NCI-H460 (cell line): ENCODE measurements at places on chromosomes 3 and 15.

DNA sequence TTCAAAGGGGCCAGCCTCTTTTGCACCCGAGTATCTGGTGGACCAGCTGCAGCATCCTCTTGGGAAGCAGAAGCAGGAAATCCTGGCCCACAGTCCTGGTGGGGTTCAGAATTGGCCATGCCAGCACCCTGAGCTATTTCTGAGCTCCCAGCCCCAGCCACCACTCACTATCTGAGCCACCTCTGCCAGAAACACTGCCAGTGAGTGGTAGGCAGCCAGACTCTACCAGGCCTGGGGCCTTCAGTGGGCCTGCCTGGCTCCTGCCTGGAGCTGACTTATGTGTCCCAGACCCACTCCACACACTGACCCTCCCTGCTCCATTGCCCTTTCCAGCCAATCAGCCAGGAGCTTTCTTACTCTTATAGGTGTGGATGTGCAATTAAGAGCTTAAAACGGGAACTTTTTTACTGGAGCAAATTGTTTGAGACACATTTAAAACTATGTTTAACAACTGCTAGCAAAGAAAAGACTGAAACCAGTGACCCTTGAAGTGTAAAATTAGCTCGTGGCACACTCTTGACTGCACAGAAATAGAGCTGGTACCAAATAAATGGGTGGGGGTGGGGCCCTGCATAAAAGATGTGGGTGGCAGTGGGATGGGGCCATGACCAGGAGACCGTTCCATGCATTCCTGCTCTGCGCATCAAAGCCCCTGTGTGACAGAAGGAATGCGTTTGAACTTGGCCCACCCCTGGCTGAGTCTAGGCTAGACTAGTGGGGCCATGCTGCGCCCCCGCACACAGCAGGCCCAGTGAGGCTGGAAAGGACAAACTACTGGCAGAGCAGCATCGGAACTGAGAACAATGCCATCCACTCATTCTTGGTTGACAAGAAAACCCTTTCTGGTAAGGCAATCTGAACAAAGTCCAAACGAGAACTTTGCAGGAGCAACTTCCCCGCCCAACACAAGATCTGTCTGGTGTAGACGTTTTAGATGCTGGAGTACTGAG lies 48.0 kb downstream of the CTNNB1 start:
- no peak for DNase-seq

- DNase-seq: no peak
Observed at GRCh38 chr15:26561896-26562295, 211.0 kb downstream of the GABRB3 start.

DNA sequence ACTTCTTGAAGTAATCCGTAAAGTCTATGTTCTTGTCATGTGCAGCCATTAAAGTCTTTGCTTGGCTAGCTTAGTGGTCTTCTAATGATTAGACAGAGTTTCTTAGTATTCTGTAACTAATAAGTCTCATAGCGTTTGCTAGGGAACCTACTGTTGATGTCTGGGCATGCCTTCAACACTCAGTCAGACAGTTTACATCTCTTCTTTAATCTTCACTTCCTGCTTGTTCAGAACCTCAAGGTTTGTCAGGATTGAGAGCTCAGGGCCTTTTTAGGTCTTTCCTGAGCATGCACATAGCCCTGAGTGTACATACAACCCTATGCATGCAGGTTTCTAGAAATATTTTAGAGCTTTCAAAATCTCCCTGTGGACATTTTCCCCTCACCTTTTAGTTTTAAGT lies 426.3 kb downstream of the AGBL1 start:
- DNase-seq: no peak

DNA sequence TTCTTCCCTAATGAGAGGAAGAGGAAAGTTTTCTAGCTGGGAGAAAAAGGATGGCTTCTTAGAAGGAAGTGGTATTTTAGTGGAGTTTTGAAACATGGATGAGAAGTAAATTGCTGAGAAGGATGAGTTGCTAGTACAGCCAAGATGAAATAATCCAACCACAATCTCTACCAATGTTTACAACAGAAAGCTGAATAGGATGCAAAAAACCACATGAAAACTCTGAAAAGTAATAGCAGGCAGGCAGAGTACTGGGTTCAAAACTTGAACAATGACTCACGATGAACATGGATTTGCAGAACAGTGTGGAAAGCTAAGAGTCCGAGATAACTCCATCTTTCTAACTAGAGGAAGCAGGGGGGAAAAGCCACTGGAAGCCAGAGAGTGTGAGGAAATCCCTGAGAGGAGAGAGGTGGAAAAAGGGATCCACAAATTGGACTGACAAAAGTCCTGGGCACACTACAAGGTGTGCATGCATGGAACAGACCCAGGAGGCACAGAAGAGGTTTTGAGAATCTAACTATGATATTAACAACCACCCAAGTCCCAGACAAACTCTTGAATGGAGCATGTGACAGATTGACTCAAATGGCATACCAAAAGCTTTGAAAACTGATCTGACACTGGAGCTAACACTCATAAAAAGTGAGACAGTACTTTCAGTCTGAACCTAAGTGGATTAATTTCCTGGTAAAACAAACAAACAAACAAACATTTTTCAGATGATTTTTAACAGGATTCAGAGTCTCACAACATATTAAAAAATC lies 76.7 kb downstream of the ST6GAL1 start:
- no peak for DNase-seq

DNA sequence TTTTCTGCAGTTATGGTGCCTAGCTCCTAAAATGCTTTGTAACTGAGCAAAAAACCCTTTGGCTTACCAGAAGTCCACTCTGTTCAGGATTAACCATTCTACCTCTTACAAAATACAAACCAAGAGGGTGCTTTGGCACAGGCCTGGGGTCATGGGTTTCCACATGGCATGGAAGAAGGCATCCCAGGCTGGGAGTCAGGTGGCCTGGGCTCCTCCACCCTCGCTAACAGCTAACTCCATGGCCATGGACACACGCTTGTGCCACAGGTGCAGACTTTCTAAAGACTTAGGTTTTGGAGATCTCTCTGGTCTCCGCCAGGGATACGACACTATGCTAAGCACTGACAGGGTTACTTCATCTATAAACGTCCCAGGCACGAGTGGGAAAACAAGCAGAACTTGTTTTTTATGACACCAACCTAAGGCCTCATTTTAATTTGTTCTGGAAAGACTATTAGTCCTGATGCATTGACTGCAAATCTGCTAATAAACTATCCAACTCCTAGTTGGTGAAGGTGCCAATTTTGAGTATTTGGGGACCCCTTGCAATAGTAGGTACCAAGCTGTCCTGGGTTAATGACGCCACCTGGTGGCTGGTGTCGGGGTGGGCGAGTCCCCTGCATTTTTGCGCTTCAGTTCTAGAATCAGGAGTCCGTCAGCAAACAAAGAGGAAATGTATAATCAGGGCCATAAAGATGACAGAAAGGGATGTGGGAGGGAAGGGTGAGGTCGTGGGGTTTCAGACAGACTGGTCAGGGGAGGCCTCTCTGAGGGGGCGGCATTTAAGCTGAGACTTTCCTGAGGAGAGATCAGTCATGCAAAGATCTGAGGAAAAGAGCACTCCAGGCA lies 10.3 kb upstream of the ALDH1A3 start:
- no peak for DNase-seq

GRCh38 chr3:46245146-46245545 lies 2.9 kb downstream of the CCR3 start:
- DNase-seq: no peak

DNA sequence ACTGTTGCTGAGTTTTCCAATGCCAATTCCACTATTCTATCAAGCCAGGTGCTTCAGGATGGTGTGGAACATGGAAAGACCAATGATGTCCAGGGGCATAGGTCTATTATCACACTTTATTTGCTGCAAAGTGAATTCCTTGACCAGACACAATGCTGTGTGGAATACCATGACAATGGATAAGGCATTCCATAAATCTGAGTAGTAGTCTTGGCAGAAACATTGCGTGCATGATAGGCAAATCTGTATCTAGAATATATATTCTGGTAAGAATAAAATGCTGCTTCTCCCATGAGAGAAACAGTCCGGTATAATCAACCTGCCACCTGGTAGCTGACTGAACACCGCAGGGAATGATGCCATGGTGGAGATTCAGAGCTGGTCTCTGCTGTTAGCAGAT lies 70.0 kb upstream of the ALDH1A3 start:
- DNase-seq: no peak

DNA sequence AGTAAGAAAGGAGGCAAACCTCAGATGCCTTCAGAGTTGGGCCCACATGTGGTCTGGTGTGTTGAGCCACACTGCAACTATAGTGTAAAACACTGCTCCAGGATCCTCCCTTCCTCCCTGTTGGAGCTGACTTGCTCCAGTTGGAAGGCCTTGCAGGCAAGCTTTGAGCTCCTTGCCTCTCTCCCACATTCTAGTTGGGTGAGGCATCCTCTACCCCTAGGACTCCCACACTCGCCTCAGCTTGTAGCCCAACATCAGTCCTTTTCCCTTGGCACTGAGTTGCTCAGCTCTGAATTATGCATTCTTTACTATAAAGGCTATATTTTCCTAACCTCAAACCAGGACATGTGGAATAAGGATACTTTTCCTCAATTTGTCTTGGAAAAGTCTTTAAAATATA lies 143.9 kb downstream of the NECTIN3 start:
- no peak for DNase-seq
